ENCODE measurements at places on chromosomes 2 and 18.

GRCh38 chr2:146457221-146457620 is 1387.6 kb upstream of the ACVR2A start:
- no peak for DNase-seq

- no peak for DNase-seq
These were observed 23.7 kb downstream of the TIMM21 start for GRCh38 chr18:74171910-74172606.

DNA sequence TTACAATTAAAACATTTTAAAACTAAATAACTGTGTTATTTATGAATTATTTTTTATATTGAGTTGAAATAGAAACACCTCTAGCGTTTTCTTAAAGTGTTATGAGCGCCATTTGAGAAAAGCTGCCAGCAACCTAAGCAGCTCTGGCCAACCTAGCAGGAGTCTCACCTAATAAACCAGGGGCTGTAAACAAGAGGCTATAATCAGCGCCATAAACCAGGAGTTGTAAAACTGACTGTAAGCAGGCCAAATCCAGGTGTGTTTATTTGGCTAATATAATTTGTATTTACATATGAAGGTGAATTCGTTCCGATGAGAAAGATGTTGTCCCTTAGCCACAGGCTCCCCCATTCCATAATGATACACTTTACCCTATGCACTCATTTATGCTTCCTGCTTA is 34.7 kb downstream of the LRRTM1 start:
- no peak for DNase-seq

- no peak for DNase-seq
These were observed 56.6 kb downstream of the RPL37A start for GRCh38 chr2:216555274-216555673.

GRCh38 chr2:60888853-60889252 is 7.5 kb downstream of the REL start:
- no peak for DNase-seq

- no peak for DNase-seq
These were observed 84.1 kb downstream of the INO80D start for GRCh38 chr2:206001912-206002311.

DNA sequence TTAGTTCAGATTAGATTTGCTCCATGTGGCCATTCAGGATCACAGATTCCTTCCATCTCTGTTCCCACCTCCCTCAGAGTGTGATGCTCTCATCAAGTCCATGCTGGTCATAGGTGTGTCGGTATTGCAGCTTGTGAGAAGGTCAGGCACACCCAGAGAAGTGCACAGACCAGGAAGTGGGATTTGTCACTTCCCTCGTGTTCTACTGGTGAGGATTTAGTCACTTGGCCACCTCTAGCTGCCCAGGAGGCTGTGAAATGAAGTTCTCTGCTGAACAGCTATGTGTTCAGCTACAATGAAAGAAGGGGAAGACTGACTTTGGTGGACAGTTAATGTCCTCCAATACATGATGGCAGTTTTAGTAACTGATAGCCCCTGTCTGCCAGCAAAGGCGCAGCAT is 3.5 kb upstream of the LANCL1 start:
- no peak for DNase-seq

DNA sequence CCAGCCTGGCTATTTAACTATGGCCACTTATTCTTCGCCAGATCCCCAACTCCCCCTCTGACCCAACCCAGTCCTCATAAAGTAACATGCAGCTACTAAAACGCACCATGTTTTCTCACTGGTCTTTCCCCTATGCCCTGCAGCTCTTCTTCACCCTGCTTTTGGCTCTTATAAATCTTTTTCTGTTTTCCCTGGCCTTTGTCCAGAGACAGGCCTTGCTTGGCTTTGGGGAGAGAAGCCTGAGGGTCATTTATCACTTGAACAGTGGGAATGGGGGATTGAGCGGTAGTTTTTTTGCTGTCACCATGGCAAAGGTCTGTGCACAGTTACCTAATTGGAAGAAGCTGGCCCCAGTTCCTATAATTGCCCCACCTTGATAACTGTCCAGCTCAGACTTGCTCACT is 202.9 kb upstream of the NT5C1B start:
- DNase-seq: no peak

DNA sequence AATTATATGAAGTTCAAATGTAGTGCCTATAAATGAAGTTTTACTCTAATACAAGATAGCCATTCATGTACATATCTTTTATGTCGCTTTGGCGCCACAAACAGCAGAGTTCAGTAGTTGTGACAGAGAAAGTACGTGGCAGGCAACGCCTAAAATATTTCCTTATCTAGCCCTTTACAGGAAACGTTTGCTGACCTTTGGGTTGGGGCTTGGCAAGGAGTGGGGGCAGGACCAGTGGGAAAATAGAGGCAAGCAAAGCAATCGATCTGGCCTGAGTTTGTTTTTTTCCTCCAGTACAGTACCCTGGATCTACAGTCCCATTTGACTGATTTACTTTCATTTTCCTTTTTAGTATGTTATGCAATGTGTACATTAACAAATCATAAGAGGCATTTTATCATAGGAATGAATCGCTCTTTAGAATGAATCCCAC is 13.1 kb downstream of the CCDC68 start:
- no peak for DNase-seq

DNA sequence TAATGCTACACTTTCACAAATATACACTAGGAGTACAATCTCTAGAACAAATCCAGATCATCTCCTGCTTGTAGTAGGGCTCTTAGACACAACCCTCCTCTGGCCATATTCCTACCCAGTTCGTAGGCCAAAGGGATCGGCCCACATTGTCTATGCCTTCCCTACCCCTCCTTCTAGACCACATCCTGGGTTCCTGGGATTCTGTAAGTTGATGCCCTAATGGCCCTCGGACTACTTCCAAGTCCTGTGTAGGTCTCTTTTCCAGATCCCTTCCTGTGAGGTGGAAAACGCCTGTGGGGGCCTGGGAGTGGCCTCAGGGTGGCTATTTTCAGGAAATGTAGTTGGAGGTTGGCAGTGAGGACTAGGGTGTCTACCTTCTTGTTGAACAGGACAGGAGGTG is 289.7 kb downstream of the ZNF385B start:
- no peak for DNase-seq

DNA sequence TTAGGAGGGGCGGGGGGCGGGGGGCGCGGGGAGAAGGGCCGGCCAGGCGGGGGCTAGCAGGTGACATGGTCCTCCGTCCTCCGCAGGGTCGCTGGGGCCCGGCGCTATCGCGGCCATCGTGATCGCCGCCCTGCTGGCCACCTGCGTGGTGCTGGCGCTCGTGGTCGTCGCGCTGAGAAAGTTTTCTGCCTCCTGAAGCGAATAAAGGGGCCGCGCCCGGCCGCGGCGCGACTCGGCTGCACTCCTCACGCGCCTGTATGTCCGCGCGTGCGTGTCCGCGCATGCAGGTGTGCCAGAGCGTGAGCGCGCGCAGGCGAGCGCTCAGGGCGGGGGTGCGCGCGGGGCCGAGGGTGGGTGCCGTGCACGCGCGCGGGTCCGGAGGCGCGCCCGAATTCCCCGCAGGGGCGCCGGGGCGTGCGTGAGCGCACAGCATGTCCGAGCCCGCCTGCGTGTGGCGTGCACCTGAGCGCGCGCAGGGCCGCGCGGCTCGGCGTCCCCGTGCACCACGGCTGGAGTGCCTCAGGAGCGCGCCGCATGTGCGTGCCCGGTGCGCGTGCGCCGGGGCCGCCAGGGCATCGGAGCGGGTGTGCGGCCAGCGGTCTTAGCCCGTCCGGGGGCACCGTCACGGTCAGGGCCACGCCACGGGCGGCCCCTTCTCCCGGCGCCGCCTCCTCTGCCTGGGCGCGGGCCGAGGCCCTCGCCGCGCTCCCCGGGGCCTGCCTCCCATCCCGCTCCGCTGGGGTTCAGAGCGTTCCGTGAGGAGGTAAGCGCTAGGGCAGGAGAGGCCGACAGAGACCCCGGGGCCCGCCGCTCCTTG is 6.3 kb downstream of the SNORC start:
- DNase-seq: no peak

- no peak for DNase-seq
These were observed 72.1 kb upstream of the FHL2 start for GRCh38 chr2:105470979-105471378.

- no peak for DNase-seq
These were observed 875 bp downstream of the C18orf63 start for GRCh38 chr18:74316257-74317170.

GRCh38 chr2:235634435-235635158 is 140.8 kb downstream of the AGAP1 start:
- no peak for DNase-seq

- no peak for DNase-seq
These were observed 442.6 kb upstream of the LRATD1 start for GRCh38 chr2:14189929-14190328.

DNA sequence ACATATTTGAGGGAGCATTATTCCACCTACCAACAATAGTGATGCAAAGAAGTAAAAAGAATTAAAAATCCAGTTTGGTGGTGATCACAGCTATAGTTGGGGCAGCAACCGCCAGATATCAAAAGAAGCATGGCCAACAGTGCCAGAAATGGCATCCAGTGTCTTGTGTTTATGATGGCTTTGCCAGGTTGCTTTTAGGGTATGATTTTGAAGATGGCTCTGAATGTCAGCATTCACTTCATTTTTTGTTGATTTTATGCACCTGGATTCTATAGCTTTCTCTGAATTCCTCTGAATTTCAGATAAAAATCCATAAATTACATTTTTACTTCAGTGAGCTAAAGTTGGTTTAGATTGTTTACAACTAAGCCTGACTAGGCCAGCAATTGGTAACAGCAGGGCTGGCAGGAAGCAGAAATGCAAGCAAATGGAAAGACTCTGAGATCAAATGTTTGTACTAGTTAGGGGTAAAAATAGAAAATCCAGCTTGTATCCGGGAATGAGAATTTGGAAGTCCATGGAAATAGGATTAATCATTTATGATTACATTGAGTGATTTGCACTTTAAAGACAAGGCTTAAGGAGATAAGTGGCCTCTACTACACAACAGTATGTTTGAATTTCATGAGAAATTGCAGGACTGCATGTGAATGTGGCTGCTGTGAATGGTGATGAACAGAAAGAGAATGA is 40.4 kb downstream of the COL3A1 start:
- DNase-seq: no peak

GRCh38 chr18:49013961-49014604 is 63.3 kb upstream of the SMAD7 start:
- DNase-seq: no peak

DNA sequence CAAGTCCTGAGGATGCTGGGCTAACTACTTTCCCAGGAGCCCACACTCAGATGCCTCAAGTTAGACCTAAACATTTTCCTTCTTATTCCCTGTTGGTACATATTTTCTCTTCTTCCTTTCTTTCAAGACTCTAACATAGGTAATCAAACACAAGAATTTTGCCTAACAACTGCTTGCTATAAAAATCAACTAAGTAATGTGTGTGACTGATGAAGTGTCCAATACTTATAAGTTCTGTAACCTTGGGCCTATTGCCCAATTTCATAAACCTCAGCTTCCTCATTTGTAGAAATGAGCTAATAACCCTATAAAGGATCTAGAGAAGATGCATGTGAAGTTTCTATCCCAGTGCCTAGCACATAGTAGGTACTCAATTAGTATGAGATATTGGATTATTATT is 31.6 kb upstream of the PIK3C3 start:
- no peak for DNase-seq

Measured in effector memory CD4-positive, alpha-beta T cell (primary cell).